ENCODE measurements at places on chromosomes 4 and X. TPM values are rescaled to one million over a fixed set of nuclear protein-coding genes. Genes with fewer than 3 reads are reported as not detected.

The TAF7L gene
- not detected for total RNA-seq

The SASH3 gene
- total RNA-seq: 240 TPM

The NSG1 gene
- total RNA-seq: not detected

The SLIT2 gene
- not detected for total RNA-seq

The CENPI gene
- 1.9 TPM for total RNA-seq

The AGA gene
- 28.9 TPM for total RNA-seq

The CXCL8 gene
- total RNA-seq: 0.32 TPM

The GLRA3 gene
- 0.22 TPM for total RNA-seq

The SRPX2 gene
- not detected for total RNA-seq

The SATL1 gene
- total RNA-seq: not detected

The CLNK gene
- total RNA-seq: 0.49 TPM

The SMIM10 gene
- total RNA-seq: 0.37 TPM

The SYN1 gene
- total RNA-seq: not detected

The MSX1 gene
- not detected for total RNA-seq

The HELT gene
- total RNA-seq: not detected

The FAT1 gene
- 0.07 TPM for total RNA-seq

The TRAM1L1 gene
- total RNA-seq: not detected

The ADAMTS3 gene
- total RNA-seq: not detected

The DDIT4L gene
- not detected for total RNA-seq

The FAT4 gene
- 0.02 TPM for total RNA-seq

The NR0B1 gene
- not detected for total RNA-seq

The MAGEA9B gene
- not detected for total RNA-seq

The SPANXA2 gene
- total RNA-seq: not detected

The MAGEA11 gene
- not detected for total RNA-seq
